Activated T-cell treated with anti-CD3 and anti-CD28 coated beads for 24 hours (primary cell): ENCODE measurements at places on chromosomes 12 and 14.

GRCh38 chr14:22341049-22341448 is 248.0 kb downstream of the DAD1 start:
- DNase-seq, result no peak

- no peak for DNase-seq
These were observed 4.4 kb downstream of the KRT2 start for GRCh38 chr12:52647601-52648000.

DNA sequence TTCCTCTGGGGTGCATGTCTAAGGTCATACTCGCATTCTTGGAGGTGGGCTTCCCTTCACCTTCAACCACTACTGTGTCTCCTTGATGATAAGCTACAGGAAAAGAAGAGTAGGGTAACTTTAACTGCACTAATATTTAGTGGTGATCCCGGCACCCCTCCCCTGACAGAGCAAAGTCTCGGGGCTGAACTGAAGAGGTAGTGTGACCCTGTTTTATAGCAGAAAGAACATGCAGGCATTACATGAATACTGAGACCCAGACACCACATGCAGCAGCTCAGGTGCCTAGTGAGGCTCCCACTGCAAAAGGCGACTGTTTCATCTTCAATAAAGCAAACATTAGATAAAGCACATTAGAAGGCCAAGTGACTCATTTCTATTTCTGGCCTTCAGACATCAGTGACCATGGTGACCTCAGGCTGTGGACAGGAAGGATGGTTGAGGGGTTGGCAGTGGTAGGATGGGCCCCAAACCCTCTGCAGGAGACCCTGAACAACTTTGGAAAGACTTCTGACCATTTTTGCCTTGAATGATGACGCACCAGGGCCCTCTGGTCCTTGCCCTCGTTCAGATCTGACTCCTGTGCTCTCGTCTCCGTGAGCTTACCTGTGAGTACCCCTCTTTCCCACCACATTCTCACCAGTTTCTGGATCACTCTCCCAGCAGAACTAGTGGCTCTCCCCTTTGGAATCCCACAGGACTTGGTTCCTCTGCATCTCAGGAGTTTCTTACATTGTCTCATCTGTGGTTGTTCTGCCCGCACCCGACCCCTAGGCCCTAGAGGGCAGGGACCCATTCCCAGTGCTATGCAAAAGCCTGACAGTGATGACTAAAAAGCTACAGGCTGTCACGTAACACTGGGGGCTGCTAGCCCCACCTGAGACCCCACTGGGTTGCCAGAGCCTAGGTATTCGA is 23.8 kb upstream of the JPH4 start:
- DNase-seq, result no peak

- DNase-seq, result no peak
These were observed 86.7 kb downstream of the CHGA start for GRCh38 chr14:93009471-93010129.

GRCh38 chr12:74890237-74890599 is 319.4 kb downstream of the KCNC2 start:
- DNase-seq, result no peak

DNA sequence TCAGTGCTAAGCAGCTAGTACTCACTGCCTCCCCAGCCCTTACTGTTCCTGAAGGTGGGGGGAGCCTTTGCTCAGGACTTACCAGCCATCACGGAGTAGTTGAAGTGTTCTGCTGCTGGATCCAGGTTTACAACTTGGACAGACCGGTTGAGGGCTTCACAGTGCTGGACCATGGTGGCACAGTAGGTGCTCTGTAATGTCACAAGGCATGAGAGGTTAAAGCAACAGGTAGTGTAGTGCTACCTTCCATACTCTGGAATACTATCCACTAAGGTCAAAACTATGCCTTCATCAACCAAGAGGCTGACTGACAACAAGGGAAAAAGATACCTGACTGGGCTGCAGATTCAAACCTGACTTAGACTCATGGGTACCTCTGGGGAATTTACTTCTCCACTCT is 3.0 kb downstream of the GPN3 start:
- no peak for DNase-seq

- DNase-seq, result no peak
These were observed 303.6 kb downstream of the CEP128 start for GRCh38 chr14:80637756-80638619.

GRCh38 chr12:96749999-96750398 is 157.1 kb upstream of the NEDD1 start:
- no peak for DNase-seq

DNA sequence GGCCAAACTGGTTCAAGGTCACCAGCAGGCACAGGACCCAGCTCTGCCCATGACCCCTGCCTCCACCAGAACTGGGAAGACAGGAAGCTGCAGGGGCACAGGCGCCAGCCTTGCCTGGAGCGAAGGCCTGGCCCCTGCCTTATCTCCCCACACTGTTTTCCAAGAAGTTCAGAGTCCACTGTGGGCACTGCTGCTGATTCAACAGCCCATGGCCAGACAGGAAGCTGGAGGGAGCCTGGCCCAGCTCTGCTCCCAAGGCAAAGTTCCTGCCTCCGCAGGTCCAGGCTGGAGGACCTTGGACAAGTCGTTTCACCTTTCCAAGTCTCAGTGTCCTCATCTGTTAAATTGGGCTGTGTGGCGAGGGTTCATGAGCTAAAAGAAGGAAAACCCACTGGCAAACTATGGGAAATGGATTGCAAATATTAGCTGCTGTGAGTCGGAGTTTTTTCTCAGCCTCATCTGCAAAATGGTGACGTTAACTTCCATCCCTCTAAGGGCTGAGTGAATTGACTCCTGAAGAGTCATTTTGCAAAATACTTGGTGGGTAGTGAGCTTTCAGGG is 1.2 kb downstream of the PHETA1 start:
- DNase-seq, result no peak

DNA sequence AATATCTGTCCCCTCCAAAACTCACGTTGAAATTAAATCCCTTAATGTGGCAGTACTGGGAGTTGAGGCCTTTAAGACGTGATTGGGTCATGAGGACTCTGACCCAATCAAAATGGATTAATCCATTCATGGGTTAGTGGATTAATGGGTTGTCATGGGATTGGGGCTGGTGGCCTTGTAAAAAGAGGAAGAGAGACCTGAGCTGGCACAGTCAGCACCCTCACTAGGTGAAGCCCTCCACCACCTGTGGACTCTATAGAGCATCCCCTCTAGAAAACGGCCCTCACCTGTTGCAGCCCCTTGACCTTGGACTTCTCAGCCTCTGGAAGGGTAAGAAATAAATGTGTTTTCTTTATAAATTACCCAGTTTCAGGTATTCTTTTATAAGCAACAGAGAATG is 53.0 kb downstream of the SPRING1 start:
- DNase-seq, result no peak

DNA sequence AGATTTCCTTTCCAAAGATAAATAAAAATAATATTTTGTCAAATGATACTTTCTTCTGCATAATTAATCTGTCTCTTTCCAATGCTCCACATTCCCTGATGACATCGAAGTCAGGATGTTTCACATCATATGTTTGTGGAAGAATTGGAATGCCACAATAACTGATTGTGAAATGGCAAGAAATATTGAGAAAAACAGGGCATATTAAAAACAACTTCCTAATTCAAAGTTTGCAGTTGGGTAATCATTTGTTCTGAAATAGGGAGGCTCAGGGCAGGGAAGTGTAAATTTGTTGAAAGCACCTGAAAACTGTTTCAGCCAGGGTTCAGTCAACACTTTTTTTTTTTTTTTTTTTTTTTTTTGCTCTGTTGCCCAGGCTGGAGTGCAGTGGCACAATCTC is 50.7 kb downstream of the BCAT1 start:
- DNase-seq, result no peak

GRCh38 chr12:11765421-11765816 is 115.9 kb downstream of the ETV6 start:
- no peak for DNase-seq

DNA sequence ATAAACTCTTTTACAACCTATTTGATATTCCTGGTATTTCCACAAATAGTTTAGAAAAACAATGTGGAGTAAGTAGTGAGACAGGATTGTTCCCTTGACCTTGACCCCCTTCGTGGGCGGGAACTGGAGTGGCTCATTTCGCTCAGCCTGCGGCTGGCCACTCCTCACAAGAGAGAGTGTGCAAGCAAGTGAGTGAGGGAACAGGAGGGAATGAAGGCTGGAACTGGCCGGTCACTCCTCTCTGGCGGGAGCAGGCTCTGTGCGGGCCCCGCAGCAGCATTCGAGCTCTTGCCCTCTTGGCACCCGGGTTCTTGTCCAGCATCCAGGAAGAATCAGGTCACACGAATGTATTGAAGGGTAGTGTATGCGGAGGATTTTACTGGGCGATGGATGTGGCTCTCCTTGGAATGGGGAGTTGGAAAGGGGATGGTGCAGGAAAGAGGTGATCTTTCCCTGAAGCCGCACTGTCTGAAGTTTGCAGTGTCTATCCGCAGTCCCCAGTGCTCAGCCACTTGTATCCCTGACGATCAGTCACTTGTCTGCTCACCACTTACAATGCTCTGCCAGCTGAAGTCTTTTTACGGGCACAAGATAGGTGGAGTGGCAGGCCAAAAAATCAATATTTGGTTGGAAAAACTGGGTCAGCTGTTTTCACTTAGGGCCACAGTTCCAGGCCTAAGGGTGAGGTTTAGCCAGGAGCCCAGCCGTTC is 28.0 kb upstream of the TXNRD1 start:
- DNase-seq, result no peak

- no peak for DNase-seq
These were observed 15.8 kb upstream of the KRAS start for GRCh38 chr12:25266497-25266896.

- no peak for DNase-seq
These were observed 155.0 kb downstream of the GCH1 start for GRCh38 chr14:54747616-54748015.

DNA sequence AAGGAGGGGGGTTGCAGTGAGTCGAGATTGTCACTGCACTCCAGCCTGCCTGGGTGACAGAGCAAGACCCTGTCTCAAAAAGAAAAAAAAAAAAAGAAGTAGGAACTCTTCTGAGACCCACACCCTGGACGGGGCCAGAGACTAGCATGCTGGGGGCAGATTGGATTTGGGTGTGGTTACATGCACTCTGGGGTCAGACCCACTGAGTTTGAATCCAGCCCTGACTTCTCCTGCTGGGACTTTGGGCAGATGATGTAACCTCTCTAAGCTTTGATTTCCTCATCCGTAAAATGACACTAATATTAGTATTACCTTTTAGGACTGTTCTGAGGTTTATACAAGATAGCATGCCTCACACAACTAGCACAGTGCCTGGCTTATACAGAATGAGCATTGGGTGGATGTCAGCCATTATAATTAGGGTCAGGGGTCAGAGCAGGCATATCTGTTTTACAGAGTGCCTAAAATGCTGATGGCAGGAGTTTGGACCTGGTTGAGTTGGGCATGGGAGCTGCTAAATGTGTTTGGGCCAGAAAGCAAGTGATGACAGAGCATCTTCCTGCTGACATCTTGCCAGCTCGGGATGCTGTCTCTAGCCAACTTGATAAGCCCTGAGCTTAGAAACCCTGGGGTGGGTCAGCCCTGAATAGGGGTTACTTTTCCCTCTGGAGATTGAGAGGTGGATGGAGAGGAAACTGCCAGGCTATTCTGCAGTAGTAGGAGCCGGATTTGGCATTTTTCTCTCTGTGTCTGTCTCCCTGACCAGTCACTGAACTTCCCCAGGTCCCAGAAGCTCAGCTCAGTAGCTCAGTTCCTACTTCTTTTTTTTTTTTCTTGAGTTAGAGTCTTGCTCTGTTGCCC is 15.5 kb downstream of the TPCN1 start:
- no peak for DNase-seq

GRCh38 chr12:46149079-46149464 is 119.8 kb downstream of the SLC38A1 start:
- DNase-seq, result no peak

DNA sequence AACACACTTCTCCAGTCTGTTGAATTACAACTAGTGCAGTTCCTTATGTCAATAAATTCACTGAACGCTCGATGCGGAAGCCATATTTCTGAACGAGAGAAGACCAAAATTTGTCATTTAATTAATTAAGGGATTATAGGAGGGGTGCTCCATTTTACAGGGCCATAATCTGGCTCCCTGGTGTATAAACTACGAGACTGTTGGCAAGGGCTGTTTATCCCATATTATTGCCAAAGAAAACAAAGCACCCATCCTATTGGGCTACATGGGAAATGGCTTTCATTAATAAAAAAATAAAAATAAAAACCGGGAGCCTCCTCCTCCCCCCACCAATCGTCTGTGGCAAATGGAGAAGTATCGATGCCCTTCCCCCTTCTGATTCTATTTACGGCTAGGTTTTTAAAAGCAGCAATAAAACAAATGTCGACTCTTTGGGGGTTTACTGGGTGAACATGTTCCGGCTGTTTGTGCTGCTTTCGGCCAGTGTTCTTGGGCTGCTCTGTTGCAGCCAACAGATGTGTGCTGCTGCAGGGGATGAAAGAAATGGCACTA is 24.8 kb downstream of the ATF7 start:
- DNase-seq, result no peak

DNA sequence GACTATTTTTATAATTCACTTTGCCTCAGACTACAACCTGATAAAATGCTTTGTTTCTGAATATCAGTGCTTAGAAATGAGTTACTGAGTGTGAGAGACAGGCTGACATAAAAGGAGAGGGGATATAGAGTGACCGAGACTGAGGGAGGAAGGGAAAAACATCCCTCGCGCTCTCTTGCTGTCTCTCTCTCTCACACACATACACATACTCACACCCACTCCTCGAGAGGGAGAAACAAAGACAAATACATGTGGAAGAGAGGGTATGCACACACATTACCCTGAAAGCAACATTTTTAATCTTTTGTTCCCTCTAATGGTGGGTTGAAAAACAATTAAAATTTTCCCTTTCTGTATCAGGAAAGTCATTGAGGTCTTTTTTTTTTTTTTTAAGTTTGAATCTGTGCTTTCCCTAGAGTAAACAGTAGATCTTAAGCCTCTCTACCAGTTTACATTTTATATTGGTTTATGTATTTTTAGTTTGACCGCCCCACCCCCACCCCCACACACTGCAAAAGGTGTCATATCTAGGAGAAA is 45.3 kb downstream of the FRS2 start:
- no peak for DNase-seq

DNA sequence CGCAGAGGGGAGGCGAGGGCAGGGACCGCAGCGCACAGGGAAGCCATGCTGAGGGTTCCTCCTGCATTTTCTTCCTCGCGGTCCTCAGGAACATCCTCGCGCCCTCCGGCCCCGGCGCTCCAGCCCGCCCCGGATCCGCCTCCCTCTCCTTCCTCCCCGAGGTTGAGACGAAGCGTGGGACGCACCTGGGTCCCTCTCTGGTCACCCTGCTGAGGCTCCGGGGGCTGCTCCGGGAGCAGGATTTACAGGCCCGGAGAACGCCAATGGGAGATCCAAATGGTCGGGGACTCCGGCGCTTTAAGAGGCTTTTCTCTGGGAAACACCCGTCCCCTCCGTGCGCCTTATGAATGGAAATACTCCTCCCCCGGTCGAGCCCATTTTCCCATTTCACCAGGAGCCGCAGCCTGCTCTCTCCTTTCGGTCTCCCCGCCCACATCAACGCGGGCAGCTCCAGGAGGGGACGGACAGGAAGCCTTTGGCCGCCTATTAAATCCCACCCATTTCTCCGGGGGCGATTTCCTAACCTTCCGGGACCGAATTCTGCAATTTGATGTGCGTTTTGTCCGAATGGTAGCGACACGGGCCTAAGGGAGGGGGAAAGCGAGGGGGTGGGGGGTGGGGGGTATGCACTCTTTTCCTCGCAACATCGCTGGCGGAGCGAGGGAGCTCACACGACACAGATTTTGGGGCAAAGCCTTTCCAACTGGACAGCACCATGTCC is at the start of gene UNC79:
TSS of gene UNC79 (plus strand) at position 625 of the 721 bp plus-strand sequence. CDS start at position 716, 91 bp downstream.
- DNase-seq, result no peak

- no peak for DNase-seq
These were observed 27.4 kb downstream of the MED6 start for GRCh38 chr14:70573050-70573449.
